Right lung (tissue), 10 donors: ENCODE measurements at places on chromosomes 4 and X. TPM values are rescaled to one million over a fixed set of nuclear protein-coding genes. Genes with fewer than 3 reads are reported as not detected.

The CFAP99 gene
- polyA plus RNA-seq: 1.2 TPM

DNA sequence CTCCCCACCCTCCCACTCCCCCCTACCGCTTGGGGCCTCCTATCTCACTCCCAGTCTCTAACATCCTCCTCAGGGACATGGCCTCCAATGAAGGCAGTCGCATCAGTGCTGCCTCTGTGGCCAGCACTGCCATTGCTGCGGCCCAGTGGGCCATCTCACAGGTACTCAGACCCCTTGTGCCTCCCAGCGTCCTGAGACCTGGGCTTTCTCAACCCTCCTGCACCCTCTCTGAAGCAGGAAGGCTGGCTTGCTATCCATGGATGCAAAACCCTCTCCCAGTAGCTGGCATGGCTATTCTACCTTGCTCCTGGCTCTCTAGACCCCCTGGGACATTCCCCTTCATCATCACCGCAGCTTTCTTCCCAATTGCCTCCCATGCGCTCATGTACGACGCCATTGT lies 13.3 kb upstream of the UBA1 start:
- no peak for DNase-seq

GRCh38 chrX:39817754-39818470 lies 279.8 kb downstream of the BCOR start:
- no peak for DNase-seq

GRCh38 chr4:109319684-109320083 lies 17.2 kb upstream of the COL25A1 start:
- DNase-seq: no peak

DNA sequence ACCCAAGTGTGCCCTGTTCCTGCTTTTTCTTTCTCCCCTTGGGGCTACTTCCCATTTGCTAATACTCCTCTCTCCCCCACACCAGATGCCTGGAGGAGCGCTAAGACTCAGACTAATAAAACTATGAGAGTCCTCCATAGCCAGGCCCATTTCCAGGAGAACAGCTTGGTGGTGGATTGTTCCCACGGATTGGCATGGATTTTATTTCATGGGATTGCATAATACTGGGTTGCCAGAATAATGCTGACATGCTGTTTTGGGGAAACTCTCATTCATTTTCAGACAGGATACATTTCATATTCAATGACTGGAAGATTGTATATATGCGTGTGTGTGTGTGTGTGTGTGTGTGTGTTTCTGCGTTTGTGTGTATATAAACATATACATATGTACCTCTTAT lies 447.5 kb upstream of the PITX2 start:
- DNase-seq: no peak

DNA sequence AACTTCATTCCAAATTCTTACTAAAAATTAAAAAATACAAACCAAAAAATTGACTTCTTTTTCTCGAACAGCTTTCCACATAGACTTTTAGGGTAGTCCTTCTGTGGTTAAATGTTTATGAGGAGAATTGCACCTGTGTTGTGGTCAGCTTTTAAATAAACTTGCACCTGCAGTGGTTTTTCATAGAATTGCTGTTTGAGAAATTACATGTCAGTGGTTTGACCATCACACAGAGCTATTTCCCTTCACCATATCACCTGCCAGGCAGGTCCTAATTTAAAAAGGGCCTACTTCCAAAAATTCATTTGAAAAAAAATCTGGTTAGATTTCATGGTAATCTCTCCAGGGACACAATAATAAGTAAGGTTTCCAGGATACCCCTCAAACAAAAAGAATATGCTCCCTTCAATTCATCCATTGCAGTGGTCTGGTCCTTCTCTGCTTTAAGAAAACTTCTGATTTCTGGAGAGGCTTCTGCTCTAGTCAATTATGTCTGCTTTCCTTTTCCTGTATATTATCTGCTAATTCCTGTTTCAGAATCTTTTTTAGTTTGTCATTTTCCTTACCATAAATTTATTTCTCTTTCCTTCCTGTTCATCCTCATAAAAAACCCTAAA lies 9.8 kb upstream of the UTP3 start:
- DNase-seq: no peak

GRCh38 chr4:8664031-8664805 lies 71.7 kb downstream of the CPZ start:
- DNase-seq: no peak

- no peak for DNase-seq
These were observed 19.6 kb downstream of the MND1 start for GRCh38 chr4:153364061-153364460.

The PDGFRA gene
- 119 TPM for polyA plus RNA-seq

The TSR2 gene
- polyA plus RNA-seq: 42.1 TPM

DNA sequence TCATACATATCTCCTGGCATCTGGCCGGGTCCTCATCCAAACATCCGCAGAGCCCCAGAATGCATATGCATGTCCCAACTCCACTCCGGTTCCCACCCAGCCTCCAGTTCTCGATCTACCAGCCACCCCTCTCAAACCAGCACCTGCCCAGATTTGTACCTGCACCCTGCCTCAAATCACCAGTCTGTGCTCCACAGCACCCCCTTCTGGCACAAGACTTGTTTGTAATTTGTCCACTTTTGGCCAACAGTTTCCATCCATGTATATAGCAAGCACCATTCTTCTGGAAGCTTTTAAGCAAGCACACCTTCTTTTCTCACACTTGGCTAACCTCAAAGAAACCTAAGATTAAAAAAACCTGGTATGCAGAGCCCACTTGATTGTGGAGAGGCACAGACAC lies 644.1 kb downstream of the MID1IP1 start:
- no peak for DNase-seq

DNA sequence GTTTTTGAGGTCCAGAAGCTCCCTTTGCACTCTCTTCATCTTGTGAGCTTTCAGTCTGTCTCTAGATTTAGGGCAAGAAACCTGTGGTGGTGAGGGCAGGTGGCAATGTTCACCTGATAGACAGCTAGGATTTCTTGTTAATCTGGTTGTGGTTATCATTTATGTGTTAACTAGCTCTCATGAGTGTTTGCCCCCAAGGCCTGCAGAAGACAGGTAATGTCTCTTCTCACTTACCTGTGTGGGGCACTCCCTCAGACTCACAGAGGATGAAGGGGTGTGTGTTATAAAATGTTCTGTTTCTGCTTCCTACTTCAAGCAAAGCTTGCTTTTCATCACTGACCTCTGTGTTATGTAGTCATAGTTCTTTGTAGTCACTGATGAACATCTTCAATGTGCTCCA lies 17.8 kb downstream of the EGF start:
- DNase-seq: no peak

DNA sequence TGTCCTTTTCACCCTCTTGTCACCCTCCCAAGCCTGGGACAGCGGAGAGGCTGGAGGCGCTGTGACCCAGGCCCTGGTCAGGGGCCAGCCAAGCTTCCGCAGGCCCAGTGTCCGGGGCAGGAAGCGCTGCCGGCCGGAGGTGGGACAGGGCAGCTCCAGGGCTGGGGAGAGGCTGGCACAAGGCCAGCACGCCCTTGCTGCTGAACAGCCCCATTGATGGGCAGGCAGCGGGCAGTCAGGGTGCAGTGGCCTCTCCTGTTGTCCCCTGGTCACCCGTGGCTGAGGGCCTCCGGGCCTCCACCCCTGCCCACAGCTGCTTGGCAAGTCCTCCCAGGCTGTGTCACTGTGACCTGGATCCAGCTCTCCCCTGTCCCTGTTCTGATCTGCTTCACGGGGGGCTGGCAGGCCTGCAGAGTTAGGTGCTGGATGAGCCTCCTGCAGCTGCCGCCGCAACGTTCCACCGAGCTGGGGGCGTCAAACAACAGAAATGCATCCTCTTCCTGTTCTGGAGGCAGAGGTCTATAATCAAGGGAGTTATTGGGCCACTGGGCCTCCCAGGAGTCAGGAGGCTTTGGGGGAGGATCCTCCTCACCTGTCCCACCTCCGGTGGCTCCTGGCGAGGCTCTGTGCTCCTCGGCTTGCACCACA lies 107.9 kb downstream of the PSAPL1 start:
- no peak for DNase-seq

- DNase-seq: no peak
These were observed 103.8 kb upstream of the ATP6AP2 start for GRCh38 chrX:40476958-40477357.

The TSPAN7 gene
- polyA plus RNA-seq: 54.9 TPM

DNA sequence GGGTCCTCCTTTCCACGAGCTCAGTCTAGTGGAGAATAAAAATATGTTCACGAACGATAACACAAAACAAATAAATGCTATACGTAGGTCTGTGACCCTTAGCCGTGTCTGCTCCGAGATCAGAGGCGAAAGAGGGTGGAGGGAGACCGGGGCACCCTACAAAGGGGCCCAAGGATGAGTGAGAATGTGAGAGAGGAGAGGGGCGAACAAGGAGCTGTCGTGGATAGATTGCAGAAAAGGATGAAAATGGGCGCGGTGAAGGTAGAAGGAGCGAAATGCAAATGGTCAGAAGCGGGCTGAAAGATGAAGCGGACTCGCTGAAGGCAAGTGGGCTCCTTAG lies 6.2 kb upstream of the ZBTB33 start:
- no peak for DNase-seq

DNA sequence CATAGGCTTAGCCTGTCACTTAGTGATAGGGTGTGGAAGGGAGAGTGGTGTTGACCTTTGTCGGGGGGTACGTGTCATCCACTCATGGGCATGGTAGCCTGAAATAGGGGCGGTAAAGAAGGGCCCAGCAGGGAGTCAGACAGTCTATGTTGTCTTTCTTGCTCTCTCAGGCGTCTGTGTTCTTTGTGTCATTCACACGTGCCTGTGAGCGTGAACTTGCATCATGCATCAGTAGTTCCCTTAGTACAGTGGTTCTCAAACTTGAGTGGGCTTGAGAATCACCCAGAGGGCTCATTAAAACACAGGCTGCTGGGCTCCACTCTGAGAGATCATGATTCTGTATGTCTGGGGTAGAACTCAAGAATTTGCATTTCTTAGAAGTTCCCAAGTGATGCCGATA lies 450.9 kb upstream of the FTHL17 start:
- no peak for DNase-seq

DNA sequence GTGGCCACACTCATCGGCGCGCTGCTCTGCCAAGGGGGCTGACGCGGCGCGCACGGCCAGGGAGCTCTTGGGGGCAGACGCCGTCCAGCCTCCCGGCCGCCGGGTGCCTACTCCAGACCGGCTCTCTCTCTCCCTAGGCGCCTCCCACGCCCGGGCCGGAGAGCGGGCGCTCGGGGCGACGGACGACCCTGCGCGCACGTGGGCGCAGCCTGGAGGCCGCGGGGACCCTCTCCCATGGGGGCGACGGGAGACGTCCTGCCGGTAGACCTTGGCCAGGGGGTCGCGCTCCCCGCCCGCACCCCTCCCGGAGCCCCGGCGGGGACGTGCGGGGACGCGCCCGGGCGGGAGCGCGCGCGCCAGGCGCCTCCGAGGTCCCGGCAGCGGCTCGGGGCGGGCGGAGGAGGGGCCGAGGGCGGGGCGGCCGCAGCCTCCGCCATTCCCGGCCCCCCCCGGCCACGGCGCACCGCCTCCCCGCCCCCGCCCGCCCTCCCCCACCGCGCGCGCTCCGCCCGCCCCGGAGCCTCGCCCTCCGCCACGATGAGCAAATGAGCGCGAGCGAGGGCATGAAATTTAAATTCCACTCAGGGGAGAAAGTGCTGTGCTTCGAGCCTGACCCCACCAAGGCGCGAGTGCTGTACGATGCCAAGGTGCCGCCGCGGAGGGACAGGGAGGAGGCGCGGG lies at the start of gene MSL3:
Gene MSL3, plus strand, starts transcription at position 519 of the 681 bp plus-strand sequence. Its CDS starts 27 bp downstream, at position 546.
- peak; percentile 51 for DNase-seq

The SPANXA1 gene
- polyA plus RNA-seq: not detected
